Effector memory CD8-positive, alpha-beta T cell (primary cell): ENCODE measurements at places on chromosomes 2 and 18.

DNA sequence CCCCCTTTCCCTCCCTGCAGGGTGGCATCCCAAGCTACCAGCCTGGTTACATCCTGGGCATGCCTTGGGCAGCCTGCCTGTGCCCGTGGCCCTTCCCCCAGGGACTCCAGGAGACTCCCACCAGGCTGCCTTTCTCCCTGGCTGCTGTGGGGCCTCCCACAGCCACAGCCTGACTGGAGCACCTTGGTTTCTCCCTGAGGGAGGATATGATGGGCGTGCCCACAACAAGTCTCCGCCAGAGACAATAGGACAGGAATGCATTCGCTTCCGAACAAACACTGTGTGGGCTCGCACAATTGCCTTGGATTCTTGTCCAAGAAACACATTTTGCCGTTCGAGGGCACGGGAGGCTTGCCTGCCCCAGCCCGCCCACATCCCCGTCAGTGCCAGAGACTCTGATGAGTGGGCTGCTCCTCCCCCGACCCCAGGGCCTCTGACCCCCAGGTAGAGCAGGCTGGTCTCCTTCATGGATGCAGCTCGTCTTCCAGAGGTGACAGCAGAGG, 102.1 kb downstream of the SMAD7 start:
- DNase-seq: no peak

GRCh38 chr2:188787021-188787657, 187.0 kb upstream of the COL3A1 start:
- no peak for DNase-seq

DNA sequence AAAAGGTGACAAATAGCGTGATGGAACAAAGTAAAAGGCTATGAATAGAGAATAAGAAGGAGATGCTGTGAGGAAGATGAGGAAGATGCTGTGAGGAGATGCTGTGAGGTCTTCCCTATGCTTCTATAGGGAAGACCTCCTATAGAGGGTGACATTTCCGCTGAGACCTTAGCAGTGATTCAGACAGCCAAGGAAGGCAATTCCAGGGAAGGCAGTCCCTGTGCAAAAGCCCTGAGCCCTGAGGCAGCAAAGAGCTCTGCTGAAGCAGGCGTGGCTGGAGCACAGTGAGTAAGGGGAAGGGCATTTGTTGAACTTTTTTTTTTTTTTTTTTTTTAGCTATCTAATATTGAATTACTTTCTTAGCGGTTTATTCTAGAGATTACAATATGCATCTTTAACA, 142.7 kb upstream of the FOSL2 start:
- no peak for DNase-seq

DNA sequence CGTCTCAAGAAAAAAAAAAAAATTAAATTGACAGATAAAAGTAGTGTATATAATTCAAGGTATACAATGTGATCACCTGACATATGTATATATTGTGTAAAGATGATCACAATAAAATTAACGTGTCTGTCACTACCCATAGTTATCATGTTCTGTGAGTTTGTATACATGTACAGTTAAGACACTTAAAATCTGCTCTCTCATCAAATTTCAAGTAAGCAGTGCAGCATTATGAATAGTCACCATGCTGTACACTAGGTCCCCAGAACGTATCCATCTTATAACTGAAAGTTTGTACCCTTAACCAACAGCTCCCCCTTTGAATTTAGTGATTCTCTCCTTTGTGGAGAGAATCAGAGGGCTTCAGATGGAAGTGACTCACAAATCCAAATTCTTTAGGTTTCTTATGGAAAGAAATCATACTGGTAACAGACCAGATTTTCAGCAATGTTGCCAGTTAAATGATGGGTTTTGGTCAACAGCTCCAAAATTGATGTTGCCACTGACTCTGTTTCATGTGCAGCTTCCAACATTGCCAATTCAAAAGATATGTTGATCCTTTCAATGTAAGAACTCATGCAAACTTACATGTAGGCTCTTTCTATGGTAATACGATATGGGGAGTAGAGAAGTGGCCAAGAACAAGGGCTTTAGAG, 281.5 kb downstream of the AFF3 start:
- DNase-seq: no peak

DNA sequence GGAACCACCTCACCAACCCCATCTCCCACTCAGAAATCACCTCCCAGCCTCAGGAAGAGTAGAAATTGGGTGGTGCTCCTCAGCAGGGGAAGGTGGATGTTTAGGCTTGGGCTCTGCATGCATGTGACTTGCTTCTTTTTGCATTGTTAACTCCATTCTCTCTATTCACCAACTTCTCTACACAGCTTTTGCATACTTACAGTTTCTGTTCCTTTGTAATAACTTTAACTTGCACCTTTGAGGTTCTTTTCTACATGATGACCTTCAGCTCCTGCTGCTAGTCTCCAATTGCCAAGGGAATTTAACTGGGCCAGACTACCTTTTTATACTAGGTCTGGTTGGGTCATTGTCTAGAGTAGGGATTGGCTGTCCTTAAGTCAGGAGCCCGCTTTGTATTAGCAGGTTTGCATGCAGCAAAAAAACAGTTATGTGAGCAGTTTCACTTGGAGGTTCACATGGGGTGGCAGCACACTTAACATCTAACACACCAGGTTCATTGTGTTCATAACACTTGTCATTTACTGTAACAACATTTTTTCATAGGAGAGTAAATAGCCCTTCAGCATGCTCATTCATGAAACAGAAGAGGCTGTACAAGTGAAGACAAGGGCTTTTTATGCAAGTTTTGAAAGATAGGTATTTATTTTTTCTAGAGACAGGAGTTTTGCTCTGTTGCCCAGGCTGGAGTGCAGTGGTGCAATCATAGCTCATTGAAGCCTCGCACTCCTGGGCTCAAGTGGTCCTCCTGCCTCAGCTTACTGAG, 12.0 kb downstream of the MRPL35 start:
- DNase-seq: no peak

- DNase-seq: no peak
Observed at GRCh38 chr2:160309585-160309984, 109.5 kb upstream of the ITGB6 start.

- no peak for DNase-seq
Observed at GRCh38 chr18:59582395-59582794, 114.8 kb downstream of the CCBE1 start.

DNA sequence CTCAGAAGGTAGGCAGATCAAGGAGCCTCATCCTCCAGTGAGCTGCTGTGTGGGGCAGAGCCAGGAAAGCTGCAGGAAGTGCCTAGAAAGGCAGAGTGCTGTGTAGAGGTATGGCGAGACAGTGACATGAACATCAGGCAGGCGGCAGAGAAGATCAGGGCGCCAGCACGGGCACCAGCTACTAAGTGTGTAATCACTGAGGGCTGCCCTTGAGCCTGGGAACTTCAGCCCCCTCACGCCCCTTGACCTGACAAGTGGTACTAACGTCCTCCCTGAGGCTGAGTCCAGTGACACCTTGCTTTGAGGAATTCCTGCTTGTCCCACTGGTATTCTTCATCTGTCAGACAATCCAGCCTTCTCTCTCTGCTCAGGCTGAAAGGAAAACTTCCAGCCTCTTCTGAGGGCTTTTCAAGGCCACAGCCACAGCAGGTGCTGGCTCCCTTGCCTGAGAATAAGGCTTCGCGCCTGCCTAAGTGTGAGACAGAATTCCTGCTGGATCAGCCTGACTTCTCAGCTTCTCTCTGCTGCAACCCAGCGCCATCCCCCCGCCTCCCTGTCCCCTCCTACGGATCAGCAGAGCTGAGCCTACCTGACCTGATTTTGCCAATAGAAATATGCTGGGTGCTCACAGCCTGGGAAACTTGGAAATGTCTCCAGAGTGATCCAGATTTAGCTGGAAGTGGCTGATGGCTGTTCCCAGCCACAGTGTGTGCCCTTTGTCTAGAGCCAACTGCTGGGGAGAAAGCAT, 148.0 kb downstream of the SMAD7 start:
- DNase-seq: no peak
